GM04503 (cell line): ENCODE measurements at places on chromosomes 3 and 15.

DNA sequence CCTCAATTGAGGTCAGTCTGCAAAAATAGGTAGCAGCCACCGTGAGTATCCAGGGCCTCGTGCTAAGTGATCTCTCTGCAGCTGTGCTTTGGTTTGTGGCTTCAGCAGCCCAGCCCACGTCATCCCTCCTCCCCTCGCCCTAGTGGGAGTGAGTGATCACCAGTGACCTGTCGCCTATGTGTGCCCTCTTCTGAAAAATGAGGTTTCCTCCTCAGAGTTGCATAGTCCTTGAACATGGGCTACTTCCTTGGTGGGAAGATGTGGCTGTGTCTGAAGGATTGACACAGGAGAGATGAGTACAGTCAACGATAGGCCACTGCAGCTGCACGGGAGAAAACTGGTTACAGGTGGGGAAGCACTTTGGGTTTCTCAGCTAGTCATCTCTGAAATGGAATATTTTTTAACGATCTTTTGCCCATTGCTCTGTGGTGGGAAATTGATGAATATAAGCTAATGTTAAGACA, 144.8 kb upstream of the BHLHE40 start:
- DNase-seq, result no peak

DNA sequence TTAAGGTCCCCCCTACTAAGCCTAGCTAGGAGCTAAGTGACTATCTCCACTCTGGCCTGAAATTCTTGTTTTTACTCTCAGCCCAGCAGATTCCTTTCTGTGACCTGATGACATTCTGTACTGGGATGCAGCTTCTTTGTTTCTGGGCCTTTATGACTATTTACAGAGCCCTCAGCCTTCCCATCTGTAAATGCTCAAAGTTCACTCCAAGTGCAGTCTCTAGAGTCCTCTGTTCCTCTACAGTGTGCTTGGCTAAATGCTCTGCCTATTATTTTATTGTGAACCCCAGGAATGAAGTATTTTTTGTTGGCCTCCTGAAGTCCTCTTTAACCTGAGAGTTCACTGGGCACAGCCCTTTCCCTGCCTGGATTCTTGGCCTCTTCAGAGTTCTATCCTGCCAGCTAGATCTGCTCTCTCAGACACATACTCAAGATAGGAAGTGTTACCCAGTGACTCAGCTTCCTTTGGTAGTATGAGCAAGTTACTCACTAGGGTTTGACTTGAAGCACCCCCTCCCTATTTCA, 278.1 kb upstream of the P2RY1 start:
- DNase-seq, result peak; percentile 27

- no peak for DNase-seq
These were observed 29.8 kb upstream of the TRH start for GRCh38 chr3:129944709-129945108.

DNA sequence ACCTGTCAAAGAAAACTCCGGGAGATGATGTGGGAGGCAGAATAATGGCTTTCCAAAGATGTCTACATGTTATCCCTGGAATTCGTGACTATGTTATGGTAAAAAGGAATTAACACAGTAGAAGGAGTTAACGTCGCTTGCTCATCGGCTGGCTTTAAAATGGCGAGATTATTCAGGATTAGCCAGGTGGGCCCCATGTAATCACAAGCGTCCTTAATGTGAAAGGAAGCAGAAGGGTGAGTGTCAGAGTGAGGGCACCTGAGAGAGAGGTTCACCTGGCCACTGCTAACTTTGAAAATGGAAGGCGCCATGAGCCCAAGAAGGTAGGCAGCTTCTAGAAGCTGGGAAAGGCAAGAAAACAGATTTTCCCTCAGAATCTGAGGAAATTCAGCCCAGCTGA, 557.2 kb downstream of the EPHB1 start:
- no peak for DNase-seq

GRCh38 chr15:69490356-69491037, 37.9 kb downstream of the RPLP1 start:
- no peak for DNase-seq

DNA sequence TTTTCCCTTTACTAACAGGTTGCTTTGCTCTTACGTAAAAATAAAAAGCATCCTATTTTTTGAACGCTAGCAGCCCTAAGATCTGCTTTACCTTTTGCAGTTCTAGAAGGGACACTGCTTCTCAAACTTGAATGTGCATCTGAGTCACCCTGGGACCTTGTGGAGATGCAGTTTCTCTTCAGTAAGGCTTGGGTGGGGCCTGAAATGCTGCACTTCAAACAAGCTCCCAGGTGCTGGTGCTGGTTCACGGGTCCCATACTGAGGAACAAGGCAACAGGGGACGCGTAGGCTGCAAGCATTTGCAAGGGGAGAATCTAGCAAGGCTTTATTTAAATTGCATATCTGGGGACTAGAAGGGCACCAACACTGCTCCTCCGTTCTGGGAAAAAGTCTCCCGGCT, 30.0 kb downstream of the MB21D2 start:
- no peak for DNase-seq

DNA sequence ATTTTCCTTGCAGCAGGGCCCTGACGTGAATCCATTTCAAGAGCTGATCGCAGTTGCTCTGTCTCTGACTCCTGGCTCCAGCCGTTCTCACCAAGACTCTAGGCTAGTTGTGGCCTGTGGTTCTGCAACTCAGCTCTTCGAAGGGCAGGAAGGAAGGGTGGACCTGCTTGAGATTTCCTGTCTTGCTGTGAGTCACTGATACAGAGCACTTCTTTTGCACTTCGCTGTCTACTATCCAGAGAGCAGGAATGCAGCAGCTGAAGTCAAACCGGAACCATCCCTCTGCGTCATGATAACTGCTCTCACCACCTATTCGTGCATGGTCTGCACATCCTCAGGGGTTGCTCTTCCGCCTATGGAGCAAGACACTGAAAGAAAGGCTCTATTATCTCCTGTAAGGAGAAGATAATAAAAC, 59.7 kb downstream of the RAP2B start:
- DNase-seq, result peak; percentile 88

GRCh38 chr15:73598530-73599160, 34.5 kb downstream of the NPTN start:
- no peak for DNase-seq

DNA sequence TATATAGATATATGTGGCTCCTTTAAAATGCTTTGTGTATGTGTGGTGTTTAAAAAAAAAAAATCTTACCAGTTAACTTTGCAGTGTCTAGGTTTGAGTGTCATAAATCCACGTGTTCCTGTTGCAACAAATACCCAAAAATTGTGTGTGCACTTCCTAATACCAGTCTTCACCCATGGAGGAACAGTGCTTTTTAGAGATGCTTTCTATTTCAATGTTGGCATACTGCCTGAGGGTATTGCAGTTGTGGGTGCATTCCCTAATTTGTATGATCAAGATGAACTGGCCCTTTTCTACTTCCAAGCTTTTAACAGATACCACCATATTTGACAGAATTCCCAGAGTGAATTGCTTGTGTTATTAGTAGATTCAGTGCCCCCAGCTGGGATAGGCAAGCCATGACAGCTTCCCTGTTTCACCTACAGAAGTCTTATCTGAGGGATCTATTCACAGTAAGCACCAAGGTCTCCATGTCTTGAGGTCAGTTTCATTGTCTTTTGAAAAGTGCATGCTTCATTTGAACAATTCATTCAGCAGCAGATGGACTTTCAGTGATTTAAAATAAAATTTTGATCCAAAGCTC, 68.9 kb upstream of the GOLGA6B start:
- no peak for DNase-seq

- DNase-seq, result no peak
These were observed 3.4 kb downstream of the ANKRD28 start for GRCh38 chr3:15794303-15794771.

GRCh38 chr15:92107510-92107909, 254.0 kb downstream of the SLCO3A1 start:
- no peak for DNase-seq

DNA sequence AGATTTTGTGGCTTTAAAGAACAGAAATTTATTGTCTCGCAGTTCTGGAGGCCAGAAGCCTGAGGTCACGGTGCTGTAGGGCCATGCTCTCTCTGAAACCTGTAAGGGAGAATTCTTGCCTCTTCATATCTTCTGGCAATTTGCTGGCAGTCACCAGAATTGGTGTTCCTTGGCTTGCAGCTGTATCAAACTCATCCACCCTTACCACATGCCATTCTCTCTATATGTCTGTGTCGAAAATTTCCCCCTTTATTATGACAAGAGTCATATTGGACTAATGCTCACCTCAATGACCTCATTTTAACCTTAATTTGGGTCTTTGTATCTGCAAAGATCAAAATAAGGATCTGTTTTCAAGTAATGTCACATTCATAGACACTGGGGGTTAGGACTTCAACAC, 266.7 kb downstream of the IL20RB start:
- no peak for DNase-seq

DNA sequence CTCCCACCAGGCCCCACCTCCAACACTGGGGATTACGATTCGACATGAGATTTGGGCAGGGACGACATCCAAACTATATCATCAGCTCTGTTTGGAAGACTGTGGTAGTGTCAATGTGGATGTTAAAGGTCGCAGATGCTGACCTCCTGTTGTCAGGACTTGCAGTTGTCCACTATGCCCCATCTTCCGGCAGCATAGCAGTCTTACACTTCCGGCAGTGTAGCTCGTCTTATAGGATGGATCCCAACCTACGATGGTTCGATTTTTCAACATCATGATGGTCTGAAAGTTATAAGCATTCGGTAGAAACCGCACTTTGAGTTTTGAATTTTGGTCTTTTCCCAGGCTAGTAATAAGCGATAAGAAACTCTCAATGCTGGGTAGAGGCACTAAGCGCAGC, 20.6 kb downstream of the CLRN1 start:
- DNase-seq, result no peak

- DNase-seq, result no peak
These were observed 52.4 kb upstream of the SRGAP3 start for GRCh38 chr3:9301798-9302197.

DNA sequence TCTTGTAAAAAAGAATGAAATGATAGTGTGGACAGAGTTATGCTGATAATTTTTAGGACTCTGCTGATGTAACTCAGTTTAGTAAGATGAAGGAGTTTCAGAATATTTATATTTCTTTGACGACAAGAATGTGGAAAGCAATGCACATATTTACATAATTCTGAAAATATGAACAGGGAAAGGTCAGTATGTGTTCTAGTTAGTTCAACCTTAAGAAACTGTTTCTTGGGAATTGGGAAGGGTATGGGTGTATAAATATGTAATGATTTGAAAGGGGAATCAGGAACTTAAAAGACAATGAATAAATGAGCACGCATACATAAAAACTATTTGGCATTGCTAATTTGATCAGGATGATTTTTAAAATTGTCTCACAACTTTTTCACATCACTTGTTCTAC, 1226.1 kb downstream of the SI start:
- DNase-seq, result no peak

DNA sequence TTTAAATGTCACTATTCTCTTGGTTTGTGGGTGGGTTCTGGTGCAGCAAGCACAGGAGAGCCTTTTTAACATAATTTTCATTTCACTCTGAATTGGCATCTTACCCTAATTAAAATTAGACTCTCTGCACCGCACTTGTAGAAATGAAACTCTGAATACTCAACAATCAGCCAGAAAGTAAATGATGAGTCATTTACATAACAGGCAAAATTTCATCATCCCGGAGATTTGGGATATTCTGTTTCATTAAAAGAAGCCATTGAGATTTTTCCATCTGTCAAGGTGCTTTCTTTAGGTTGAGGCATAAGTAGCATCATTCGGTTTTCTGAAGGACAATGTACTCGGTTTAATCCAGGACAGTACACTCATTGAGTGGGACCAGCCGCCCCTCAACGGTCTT, 111.0 kb downstream of the RFTN1 start:
- DNase-seq, result no peak

DNA sequence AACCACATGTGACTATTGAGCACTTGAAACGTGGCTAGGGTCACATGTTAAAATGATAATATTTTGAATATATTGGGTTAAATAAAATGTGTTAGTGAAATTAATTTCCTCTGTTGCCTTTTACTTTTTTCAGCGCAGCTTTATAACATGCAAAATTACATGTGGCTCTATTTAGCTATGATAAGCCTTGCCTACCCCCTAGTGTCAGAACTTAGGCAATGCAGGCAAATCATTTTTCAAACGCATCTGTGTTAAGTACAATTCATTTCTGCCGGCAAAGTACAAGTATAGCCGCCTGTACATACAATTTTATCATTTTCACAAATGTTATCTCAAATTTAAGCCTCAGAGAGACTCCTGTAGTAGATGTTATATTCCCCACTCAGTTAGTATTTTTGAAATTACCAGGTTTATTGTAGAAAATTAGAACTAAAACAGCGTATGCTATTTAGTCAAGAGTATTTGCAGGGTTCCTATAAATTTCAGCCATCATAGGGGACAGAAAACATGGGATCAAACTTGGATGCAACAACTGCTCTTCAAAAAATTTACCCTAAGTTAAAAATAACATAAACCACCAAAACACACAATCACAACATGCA, 56.1 kb downstream of the TAFA4 start:
- peak; percentile 10 for DNase-seq

GRCh38 chr3:108215871-108216270, 6.4 kb downstream of the IFT57 start:
- DNase-seq, result no peak

GRCh38 chr15:39161096-39161495, 419.8 kb upstream of the THBS1 start:
- no peak for DNase-seq

- DNase-seq, result no peak
These were observed 156.0 kb downstream of the RPLP1 start for GRCh38 chr15:69608661-69609060.

DNA sequence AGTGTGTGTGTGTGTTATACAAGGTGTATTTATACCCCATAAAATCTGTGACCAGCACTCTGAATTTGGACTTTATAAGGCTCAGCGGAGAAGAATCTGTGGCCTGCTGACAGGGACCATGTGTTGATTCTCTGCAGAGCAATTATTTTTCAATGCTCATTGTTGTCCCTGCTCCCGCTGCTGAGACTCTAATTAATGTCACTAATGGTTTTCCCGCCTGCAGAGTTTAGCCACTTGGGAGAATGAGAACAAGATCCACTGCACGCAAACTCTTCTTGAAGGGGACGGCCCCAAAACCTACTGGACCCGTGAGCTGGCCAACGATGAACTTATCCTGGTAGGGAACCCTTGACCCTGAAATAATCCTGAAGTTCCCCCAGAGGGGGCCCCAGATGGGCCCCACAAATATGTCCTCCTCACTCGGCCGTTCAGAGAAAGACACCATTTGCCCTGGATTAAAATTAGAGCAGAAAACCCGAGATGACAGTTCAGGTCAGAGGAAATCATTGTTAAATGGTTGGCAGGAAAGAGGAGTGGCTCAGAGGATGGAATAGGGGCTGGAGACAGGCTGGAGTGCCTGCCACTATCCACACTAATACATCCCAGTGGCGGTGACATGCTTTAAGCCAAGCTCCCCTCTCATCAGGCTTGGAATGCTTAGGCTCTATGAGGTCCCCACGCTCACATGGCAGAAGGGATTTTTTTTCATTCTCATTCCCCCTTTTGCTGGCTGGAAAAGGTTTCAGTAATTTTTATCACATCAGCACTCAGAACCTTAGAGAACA, 3.3 kb downstream of the CRABP1 start:
- no peak for DNase-seq
